ENCODE measurements at places on chromosomes 5 and 9.

GRCh38 chr9:135414293-135414692 is 65.3 kb upstream of the PPP1R26 start:
- no peak for DNase-seq

GRCh38 chr9:108186642-108187395 is 669.0 kb downstream of the ACTL7B start:
- no peak for DNase-seq

- DNase-seq, result no peak
These were observed 76.3 kb downstream of the MED10 start for GRCh38 chr5:6302075-6302474.

GRCh38 chr5:93407454-93407853 is 173.6 kb downstream of the NR2F1-AS1 start:
- DNase-seq, result no peak

DNA sequence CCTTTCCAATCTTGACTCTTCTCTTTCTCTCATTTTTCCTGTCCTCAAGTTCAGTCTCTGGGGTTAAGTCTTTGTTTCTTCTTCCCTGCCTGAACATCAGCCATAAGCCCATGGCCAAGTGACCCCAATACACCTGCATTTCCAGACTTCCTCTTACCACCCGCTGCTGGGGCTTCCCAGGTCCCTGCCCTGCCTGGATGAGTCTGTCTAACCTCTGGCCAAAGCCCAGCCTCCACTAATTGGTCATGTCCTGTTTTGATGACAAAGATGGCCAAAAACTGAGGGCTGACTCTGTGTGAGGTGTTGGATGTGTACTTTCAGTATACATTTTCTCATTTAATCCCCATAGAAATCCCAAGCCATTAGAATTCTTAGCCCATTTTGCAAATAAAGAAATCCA is 47.3 kb downstream of the SH3TC2 start:
- DNase-seq, result no peak

- no peak for DNase-seq
These were observed 4.8 kb upstream of the IER5L start for GRCh38 chr9:129182625-129183494.

- no peak for DNase-seq
These were observed 10.5 kb downstream of the RGS14 start for GRCh38 chr5:177367981-177368868.

DNA sequence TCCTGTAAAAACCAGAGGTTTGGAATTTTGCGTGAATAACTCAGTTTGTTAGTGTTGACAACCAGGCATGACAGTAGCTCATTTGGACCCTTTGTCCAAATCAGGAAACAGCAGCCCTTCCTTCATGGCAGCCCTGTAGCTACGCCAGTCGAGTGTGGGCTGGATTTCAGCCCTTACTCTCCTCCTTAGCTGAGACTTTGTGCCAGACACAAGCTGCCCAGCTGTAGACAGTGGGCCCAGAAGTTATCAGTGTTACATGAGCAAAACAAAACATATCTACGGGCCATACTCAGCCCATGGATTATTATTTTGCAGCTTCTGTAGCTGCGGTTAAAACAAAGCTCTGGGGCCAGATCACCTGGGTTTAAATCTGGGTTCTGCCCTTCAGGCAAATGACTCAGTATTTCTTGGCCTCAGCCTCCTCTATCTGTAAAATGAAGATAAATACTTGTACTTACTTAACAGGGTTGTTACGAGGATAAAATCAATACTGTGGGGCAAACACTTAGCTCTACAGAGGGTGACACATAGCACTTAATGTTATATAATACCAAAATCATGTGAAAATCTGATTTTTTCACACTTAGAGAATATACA is 76.9 kb downstream of the GHR start:
- DNase-seq, result no peak

- peak; percentile 56 for DNase-seq
These were observed 82.2 kb downstream of the PRELID2 start for GRCh38 chr5:145752947-145753346.

DNA sequence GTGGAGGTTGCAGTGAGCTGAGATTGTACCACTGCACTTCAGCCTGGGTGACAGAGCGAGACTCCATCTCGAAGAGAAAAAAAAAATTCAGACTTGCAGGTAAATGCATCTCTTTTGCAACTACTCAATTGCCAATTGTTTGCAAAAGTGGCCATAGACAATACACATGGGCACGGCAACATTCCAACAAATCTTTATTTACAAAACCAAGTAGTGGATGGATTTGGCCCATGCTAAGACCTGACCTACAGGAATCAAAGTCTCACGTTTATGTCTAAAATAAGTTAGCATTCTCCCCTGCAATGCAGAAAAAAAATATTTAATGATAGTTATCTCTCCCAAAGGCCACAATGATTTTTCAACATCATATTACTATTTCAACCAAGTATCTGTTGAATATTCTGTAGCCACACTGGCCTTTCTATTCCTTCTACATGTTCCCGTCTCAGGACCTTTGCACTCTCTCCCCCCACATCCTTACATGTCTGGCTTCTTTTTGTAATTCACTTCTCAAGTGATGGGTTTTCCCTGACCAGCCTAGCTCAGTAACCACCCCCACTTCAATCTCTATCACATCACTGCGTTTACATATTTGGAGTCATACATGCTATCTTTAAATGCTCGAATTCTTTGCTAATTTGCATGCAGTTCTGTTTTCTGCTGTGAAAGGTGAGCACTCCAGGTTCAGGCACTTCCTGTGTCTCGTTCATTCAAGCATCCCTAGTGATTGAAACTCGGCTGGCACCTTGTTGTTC is 54.2 kb downstream of the FNBP1 start:
- no peak for DNase-seq

- DNase-seq, result no peak
These were observed 99.2 kb downstream of the UHRF2 start for GRCh38 chr9:6512085-6512657.

DNA sequence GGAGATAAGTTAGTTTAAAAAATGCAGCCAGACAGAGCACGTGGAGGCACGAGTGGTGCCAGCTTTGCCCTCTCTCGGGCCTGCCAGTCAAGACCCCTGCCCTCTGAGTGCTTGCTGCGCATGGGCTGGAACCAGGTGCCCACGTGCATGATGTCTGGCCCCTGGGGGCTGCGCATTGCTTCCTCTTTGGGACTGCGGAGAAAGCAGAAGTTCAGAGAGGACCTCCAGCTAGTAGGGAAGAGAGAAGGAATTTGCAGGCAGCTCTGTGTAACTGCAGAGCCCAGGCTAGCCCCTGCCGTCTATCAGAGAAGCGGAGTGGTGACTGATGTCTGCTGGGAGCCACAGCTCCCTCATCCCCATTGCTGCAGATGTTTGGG is 9.7 kb upstream of the RNU6ATAC start:
- DNase-seq, result no peak

DNA sequence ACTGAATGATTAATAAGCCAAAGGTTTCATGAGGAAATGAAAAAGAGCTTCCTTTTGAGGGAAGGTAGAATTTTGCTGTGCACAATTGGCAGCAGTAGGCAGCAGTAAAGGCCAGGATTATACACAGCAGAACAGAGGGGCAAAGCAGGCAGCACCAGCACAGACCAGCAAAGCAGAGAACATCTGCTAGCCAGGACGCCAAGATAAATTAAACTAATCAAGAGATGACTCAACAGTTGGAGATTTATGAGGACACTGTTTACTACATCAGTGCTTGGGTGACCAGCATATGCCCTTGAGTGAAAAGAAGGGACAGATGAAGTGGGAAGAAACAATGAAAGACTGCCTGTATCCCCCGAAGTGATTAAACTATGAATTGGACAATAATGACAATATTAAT is 871.4 kb upstream of the CDH10 start:
- DNase-seq, result peak; percentile 10

DNA sequence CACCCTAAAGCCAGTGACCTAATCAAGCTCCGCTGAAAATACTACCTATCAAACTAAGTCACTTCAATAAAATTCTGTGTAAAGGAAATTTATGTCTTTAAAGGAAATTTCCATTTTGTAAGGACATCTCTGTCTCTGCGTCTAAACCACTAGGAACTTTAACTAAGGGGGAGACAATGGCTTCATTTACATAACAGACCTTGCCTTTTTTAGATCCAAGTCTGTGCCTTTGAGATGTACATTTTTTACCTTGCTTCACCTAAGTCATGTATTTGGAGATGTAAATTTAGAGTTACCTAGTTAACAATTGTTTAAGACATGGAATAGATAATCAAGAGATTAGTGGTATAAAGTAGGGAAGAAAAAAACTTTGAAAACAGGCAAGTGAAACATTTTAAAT is 10.2 kb upstream of the GLT6D1 start:
- DNase-seq, result no peak

- no peak for DNase-seq
These were observed 594.2 kb upstream of the SGCD start for GRCh38 chr5:155732587-155733376.

All from NCI-H1694 (cell line).